Panc1 (cell line): ENCODE measurements at places on chromosomes 7 and 10. TPM values are rescaled to one million over a fixed set of nuclear protein-coding genes. Genes with fewer than 3 reads are reported as not detected.

DNA sequence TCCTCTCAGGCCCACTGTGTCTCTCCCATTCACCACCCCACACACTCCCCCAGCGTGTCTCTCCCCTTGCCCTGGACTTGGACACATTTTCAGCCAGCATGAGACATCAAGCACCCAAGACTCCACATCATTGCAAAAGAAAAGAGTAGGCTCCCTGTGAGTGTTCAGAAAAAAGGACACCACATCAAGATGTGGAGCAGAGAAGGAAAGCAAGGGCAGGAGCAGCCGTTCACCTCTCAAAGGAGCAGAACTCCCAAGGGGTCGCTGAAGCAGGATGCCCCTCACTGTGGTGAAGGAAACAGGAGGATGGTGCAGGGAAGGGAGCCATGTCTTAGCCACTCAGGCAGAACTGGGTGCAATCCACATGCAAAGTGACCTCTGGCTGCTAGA, 89.9 kb upstream of the MACROH2A2 start:
- H3K27ac ChIP-seq = no peak overlapping the region
- no peaks in the 10 kb centered on the region for H3K36me3 ChIP-seq
- H3K4me3 ChIP-seq = no peak overlapping the region
- H3K4me1 ChIP-seq = no peaks in the 10 kb centered on the region
- peaks cover 5% of the 10 kb centered on the region; the same call in 1 of the 2 replicates for H3K27me3 ChIP-seq
- DNase-seq = no peak

GRCh38 chr7:136523571-136523970, 344.9 kb upstream of the CHRM2 start:
- H3K36me3 ChIP-seq = no peaks in the 10 kb centered on the region
- H3K27me3 ChIP-seq = no peaks in the 10 kb centered on the region
- H3K4me3 ChIP-seq = no peak overlapping the region
- no peak overlapping the region for H3K27ac ChIP-seq
- no peak for DNase-seq
- no peaks in the 10 kb centered on the region for H3K4me1 ChIP-seq

GRCh38 chr10:11397980-11398580, 213.4 kb downstream of the USP6NL start:
- no peak for DNase-seq
- no peak overlapping the region for H3K4me3 ChIP-seq
- H3K36me3 ChIP-seq = no peaks in the 10 kb centered on the region
- H3K27me3 ChIP-seq = no peaks in the 10 kb centered on the region
- H3K27ac ChIP-seq = no peak overlapping the region

- H3K4me3 ChIP-seq = no peak overlapping the region
- no peak for DNase-seq
Observed at GRCh38 chr7:21463524-21463923, 35.6 kb downstream of the SP4 start.

DNA sequence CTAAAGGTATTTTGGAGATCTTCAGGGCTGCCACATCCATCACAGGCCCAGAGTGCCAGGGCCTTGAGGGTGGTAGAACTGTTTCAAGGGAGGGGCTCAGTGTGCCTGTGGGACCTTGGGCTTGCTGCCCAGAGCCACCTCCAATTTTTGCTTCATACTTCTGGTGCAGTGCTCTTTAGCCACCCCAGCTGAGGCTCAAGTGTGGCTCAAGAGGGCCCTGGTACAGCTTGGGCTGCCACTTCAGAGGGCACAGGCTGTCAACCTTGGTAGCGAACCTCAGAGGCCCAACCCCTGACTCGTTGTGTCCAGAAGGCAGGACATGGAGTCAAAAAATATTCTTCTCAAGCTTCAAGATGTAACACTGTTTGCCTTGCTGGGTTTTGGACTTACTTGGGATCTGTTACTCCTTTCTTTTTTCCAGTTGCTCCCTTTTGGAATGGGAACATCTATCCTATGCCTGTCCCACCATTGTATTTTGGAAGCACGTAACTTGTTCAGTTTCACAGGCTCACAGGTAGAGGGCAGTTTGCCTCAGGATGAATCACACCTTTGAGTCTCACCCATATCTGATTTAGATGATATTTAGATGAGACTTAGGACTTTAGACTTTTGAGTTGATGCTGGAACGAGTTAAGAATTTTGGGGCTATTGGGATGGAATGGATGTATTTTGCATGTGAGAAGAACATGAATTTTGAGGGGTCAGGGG, 224.8 kb downstream of the RPS24 start:
- DNase-seq = no peak
- H3K4me1 ChIP-seq = peaks cover 6% of the 10 kb centered on the region; the same call in 1 of the 2 replicates
- no peaks in the 10 kb centered on the region for H3K36me3 ChIP-seq
- H3K27ac ChIP-seq = no peak overlapping the region

OR13A1 gene
- not detected for total RNA-seq

DNA sequence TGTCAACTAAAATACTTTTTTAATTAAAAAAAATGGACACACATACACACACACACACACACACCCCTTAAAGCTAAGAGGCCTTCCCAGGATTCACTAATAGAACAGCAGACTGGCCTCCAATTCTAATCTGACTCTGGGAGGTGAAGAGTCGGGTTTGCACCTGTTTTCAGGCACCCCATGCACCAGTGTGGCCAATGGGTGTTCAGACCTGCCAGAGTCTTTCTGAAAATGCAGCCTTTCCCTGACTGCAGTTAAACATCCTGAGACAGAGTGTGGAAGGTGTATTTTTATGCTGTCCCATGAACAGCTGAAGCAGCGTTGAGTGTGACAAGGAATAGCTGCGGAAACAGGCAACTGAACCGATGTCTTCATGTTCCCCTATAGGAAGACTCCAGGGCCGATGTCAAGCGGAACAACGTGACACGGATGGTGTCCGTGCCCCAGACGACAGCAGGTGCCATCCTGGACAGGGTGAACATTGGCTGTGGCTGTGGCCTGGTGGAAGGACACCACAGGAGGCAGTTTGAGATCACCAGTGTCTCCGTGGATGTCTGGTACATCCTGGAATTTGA, 74.6 kb upstream of the LYZL2 start:
- no peak overlapping the region for H3K27ac ChIP-seq
- H3K27me3 ChIP-seq = no peaks in the 10 kb centered on the region
- H3K4me3 ChIP-seq = no peak overlapping the region
- DNase-seq = no peak
- H3K36me3 ChIP-seq = no peaks in the 10 kb centered on the region

KRIT1 gene
- 50.1 TPM for total RNA-seq

TBXAS1 gene
- total RNA-seq = 4.4 TPM

CYP3A4 gene
- total RNA-seq = 0.15 TPM

- H3K27ac ChIP-seq = peak overlapping the region; percentile 77
- H3K36me3 ChIP-seq = peaks cover 2% of the 10 kb centered on the region; the same call in 1 of the 2 replicates
- DNase-seq = peak; percentile 25
- H3K4me1 ChIP-seq = peaks cover 46% of the 10 kb centered on the region
- peak overlapping the region; percentile 72 for H3K4me3 ChIP-seq
Observed at GRCh38 chr7:148699782-148700629, 1.3 kb downstream of the CUL1 start.

ICA1 gene
- 1.1 TPM for total RNA-seq

DNA sequence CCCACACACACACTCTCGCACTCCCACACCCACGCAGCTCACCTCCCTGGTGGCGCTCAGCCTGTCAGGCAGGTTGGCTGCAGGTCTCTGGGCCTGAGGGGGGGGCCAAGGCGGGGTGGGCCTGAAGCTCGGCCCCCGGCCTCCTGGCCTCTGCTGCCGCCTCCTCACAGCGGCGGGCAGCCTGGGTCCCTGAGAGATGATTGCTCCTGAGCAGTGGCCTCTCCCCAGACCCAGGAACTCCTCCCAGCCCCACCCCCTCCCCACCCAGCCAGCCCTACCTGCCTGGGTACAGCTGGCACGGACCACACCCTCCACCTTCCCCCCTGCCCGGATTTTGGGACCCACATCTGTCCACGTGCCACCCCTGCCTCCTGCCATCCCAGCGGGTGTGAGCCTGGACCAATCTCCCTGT, 4.6 kb upstream of the TMEM184A start:
- no peak for DNase-seq
- H3K4me1 ChIP-seq = peaks cover 20% of the 10 kb centered on the region
- H3K27me3 ChIP-seq = no peaks in the 10 kb centered on the region
- no peaks in the 10 kb centered on the region for H3K36me3 ChIP-seq
- no peak overlapping the region for H3K27ac ChIP-seq

GRCh38 chr10:104391150-104391968, 37.7 kb downstream of the CFAP58 start:
- no peaks in the 10 kb centered on the region for H3K4me1 ChIP-seq
- H3K27me3 ChIP-seq = peaks cover 39% of the 10 kb centered on the region
- no peak overlapping the region for H3K27ac ChIP-seq
- no peak overlapping the region for H3K4me3 ChIP-seq

TCERG1L gene
- not detected for total RNA-seq

FBXL13 gene
- total RNA-seq = 2.5 TPM

DNA sequence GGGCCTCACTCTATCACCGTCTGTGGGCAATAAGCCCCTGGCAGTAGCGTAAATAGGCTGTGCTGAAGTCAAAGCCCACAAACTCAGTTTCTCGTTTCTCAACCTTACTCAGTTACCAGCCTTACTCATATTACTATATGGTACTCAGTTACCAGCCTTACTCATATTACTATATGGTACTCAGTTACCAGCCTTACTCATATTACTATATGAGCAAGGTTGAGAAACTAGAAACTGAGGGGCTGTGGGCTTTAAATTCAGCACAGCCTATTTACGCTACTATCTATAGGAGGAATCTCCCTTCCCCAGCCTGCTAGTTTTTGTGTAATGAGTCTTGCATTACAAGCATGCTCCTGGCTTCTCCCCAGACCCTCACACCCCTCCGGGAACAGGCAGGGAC, 35.4 kb downstream of the CCDC3 start:
- no peak for DNase-seq
- H3K4me3 ChIP-seq = no peak overlapping the region
- no peaks in the 10 kb centered on the region for H3K36me3 ChIP-seq
- H3K4me1 ChIP-seq = no peaks in the 10 kb centered on the region

GRCh38 chr7:154680894-154681659, 321.8 kb downstream of the PAXIP1 start:
- no peak overlapping the region for H3K4me3 ChIP-seq
- peaks cover 2% of the 10 kb centered on the region; the same call in 1 of the 2 replicates for H3K27me3 ChIP-seq
- no peaks in the 10 kb centered on the region for H3K36me3 ChIP-seq
- no peaks in the 10 kb centered on the region for H3K4me1 ChIP-seq
